ENCODE measurements at places on chromosomes 2 and 18.

DNA sequence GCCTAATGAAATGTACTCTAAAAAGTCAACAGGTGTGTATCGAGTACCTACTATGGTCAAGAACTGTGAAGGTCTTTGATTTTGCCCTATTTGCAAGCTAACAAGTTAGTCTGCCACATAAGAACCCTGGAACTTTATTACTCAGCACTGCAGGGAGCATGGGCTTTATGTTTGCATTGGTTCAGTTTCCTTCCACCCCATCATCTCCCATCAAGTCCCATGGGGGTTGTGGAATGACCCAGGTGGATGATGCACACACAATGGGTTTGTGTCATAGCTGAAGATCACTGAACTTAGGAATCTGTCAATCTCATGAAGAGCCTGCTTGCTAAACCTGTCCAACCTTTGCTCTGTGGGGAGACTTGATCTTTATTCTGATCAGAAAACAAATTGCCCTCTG lies 265.5 kb downstream of the RPRM start:
- DNase-seq, result no peak

- peak; percentile 70 for DNase-seq
Measured at GRCh38 chr2:1752751-1753150, 8.4 kb upstream of the PXDN start.

DNA sequence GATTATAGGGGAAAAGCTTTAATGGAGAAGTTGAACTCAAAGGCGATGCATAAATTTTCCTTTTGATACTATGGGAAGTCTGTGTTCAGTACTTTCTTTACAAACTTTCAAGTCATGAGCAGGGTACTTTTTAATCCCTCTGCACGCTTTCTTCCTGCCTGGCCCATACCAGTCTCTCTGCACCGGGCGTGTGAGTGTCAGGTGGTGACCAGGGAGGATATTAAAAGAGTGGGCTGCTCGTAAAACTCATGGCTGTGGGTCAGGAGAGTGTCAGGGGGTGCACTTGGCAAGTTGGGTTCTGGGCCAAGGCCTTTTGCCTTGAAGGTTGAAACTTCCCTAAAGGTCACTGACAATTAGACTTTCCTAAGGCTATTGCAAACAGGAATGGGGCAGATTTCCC lies 367.8 kb downstream of the GPD2 start:
- no peak for DNase-seq

DNA sequence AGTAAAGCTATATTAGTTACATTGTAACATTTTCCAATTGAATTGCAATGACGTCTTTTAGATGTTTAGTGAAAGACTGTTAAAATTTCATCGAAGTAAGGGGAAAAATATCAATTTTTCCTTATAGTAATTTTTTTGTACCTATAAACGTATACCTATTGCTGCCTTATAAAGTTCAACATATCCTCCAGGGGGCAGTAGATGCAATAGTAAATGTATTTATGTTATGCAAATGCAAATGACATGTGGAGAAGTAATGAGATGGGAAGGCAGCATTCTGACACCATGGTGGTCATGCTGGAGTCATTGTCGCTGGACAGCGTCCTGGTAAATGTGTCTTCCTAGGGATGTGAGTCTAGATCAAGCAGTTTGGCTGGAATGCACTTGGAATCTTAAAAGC lies 38.7 kb downstream of the MSTN start:
- no peak for DNase-seq

All from coronary artery (tissue), 2 donors.